ENCODE measurements at places on chromosomes 2 and 18. TPM values are rescaled to one million over a fixed set of nuclear protein-coding genes. Genes with fewer than 3 reads are reported as not detected.

FEZ2 gene
- 52.6 TPM for total RNA-seq

MAL gene
- 1.6 TPM for total RNA-seq

MYO7B gene
- total RNA-seq, result 37.8 TPM

ST6GAL2 gene
- total RNA-seq, result 11.4 TPM

CAPN14 gene
- not detected for total RNA-seq

SERPINB11 gene
- not detected for total RNA-seq

NGEF gene
- 71.3 TPM for total RNA-seq

RNF152 gene
- total RNA-seq, result 2.8 TPM

ASB3 gene
- 9.3 TPM for total RNA-seq

WNT10A gene
- total RNA-seq, result 0.40 TPM

Measured in PC-3 (cell line).